CD4-positive, alpha-beta T cell treated with Interferon gamma for 1 hour (primary cell): ENCODE measurements at places on chromosomes 2 and 18.

- no peak for DNase-seq
Measured at GRCh38 chr2:148586522-148587128, 57.9 kb upstream of the EPC2 start.

DNA sequence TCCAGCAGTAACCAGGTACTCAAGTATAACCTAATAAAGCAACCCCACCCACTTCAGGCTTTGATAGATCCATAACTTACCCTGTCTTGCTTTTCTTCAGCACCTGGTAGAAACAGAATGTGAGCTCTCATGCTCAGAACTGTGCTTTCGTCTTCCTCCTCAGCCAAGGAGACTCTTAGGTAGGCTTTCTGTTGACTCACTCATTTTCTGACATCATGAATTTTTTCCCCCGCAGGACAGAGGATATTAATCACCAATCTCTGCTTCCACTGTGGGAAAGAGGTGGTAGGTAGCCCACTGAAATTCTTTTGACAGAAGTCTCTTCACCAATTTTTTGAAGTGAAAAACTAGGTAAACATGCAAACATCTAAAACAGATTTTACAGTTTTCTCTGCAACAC, 241.2 kb upstream of the KCNJ3 start:
- DNase-seq = no peak

- no peak for DNase-seq
Measured at GRCh38 chr2:227473806-227474205, 1.9 kb downstream of the AGFG1 start.

DNA sequence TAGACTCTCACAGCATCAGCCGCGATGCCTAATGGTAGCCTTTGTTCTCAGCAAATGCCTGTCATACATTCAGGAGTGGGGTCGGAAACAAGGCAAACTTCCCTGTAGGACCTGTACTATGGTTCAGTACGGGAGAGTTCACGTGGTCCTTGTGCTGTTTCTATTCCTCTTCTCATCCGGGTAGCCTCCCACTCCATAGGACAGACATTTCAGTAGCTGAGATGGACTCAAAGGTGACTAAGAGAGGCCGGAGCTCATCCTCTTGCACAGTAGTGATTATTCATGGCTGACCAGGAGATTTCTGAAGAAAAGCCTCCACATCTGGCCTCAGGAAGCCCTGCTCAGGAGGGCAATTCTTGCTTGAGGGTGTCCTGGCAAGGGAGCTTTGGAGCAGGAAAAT, 117.8 kb upstream of the SPRED2 start:
- no peak for DNase-seq
